ENCODE measurements at places on chromosomes 4 and X. TPM values are rescaled to one million over a fixed set of nuclear protein-coding genes. Genes with fewer than 3 reads are reported as not detected.

FAM149A gene
- total RNA-seq, result 17.4 TPM

FAM53A gene
- total RNA-seq, result 3.1 TPM

TEX13B gene
- not detected for total RNA-seq

PDE6B gene
- 2.8 TPM for total RNA-seq

TCEANC gene
- 2.5 TPM for total RNA-seq

TASL gene
- total RNA-seq, result not detected

CWH43 gene
- total RNA-seq, result not detected

LRIT3 gene
- total RNA-seq, result under 0.01 TPM

MAGIX gene
- 2.2 TPM for total RNA-seq

DIAPH2 gene
- total RNA-seq, result 57.8 TPM

CT45A2 gene
- total RNA-seq, result not detected

PNPLA4 gene
- total RNA-seq, result 23.3 TPM

CT45A3 gene
- not detected for total RNA-seq

SLC9B1 gene
- 0.67 TPM for total RNA-seq

SASH3 gene
- not detected for total RNA-seq

PDGFRA gene
- 2.5 TPM for total RNA-seq

CCDC149 gene
- 2.2 TPM for total RNA-seq

VEGFC gene
- total RNA-seq, result not detected

FGF5 gene
- total RNA-seq, result not detected

ARFIP1 gene
- total RNA-seq, result 52.0 TPM

SH3RF1 gene
- 11.3 TPM for total RNA-seq

GAGE12E gene
- total RNA-seq, result not detected

GYPB gene
- not detected for total RNA-seq

RS1 gene
- total RNA-seq, result not detected

YIPF7 gene
- not detected for total RNA-seq

SSX2 gene
- not detected for total RNA-seq
